Neural crest cell (in vitro differentiated cells): ENCODE measurements at places on chromosomes 2 and 18. TPM values are rescaled to one million over a fixed set of nuclear protein-coding genes. Genes with fewer than 3 reads are reported as not detected.

GRCh38 chr2:72112401-72112800, 35.3 kb downstream of the CYP26B1 start:
- H3K36me3 ChIP-seq: no peaks in the 10 kb centered on the region
- H3K4me1 ChIP-seq: peaks cover 14% of the 10 kb centered on the region
- H3K27ac ChIP-seq: no peak overlapping the region
- no peaks in the 10 kb centered on the region for H3K27me3 ChIP-seq
- H3K4me3 ChIP-seq: no peak overlapping the region
- no peak for DNase-seq

GRCh38 chr2:158359846-158360245, 96.7 kb downstream of the CCDC148 start:
- H3K27me3 ChIP-seq: no peaks in the 10 kb centered on the region
- no peak overlapping the region for H3K4me3 ChIP-seq
- no peaks in the 10 kb centered on the region for H3K4me1 ChIP-seq
- H3K27ac ChIP-seq: no peak overlapping the region
- H3K36me3 ChIP-seq: peaks cover 9% of the 10 kb centered on the region
- DNase-seq: no peak

- H3K4me1 ChIP-seq: peaks cover 15% of the 10 kb centered on the region
- DNase-seq: no peak
- H3K4me3 ChIP-seq: no peak overlapping the region
These were observed 2.2 kb upstream of the DSC2 start for GRCh38 chr18:31104444-31104843.

GPC1 gene
- 88.6 and 89.9 TPM in 2 replicates for total RNA-seq

HOXD3 gene
- 1.5 and 1.9 TPM in 2 replicates for total RNA-seq

GRCh38 chr2:160144280-160144990, 55.6 kb downstream of the ITGB6 start:
- H3K27me3 ChIP-seq: peaks cover 2% of the 10 kb centered on the region
- no peaks in the 10 kb centered on the region for H3K4me1 ChIP-seq
- H3K36me3 ChIP-seq: no peaks in the 10 kb centered on the region
- DNase-seq: no peak
- H3K4me3 ChIP-seq: no peak overlapping the region

DNA sequence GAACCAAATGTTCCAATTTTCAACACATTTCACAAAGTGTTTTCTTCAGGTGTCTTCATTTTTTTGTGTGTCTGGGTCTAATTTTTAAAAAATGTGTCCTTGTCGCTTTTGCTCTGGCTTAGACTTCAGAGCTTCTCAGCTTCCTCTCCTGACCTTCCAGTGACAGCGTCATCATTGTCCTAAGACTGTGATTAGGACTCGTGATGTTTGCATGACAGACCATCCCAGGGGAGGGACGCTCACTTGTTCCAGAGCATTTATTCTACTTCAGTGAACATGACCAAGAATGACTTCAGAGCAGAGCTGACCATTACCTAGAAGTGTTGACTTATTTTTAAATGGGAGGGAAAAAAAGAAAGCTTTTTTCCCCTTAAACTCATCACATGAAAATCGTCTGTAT, 591.9 kb downstream of the IRS1 start:
- H3K36me3 ChIP-seq: no peaks in the 10 kb centered on the region
- no peak for DNase-seq
- peak overlapping the region; percentile 92 for H3K27ac ChIP-seq
